ENCODE measurements at places on chromosomes 3 and 15.

DNA sequence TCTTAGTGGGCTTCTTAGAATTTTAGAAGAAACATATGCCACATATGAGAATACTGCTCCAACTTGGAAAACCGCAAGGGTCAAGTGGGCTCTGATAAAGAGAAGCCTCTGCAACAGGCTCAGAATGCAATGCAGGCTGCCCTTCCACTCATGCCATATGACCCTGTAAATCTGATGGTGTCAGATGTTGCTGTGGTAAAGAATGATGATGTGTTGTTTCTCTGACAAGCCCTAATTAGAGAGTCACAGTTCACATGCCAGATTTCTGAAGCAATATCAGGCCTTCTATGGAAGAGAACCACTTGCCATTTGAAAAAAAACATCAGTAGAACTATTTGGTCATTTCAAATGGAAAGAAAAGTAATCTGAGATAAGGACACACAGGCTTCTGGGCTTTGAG is 749.6 kb downstream of the AGBL1 start:
- no peak for DNase-seq

- peak; percentile 19 for DNase-seq
These were observed 86.2 kb upstream of the FRMD4B start for GRCh38 chr3:69472093-69472492.

DNA sequence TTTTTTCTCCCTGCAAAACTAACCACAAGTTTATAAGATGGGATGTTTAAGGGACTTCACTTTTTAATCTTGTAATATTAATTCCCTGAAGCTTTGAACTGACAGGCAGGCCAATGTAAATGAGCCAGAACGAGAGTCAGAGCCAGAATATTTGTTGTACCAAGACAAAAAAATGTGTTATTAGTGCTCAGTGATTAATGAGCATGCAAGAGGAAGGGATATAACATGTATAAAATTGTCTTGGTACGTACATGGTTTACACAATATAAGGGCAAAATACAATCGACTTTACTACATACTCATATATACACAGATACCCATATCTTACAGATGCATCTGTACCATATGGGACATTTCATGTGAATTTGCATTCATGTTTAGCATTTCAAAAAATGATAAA is 331.2 kb downstream of the MECOM start:
- DNase-seq: no peak

DNA sequence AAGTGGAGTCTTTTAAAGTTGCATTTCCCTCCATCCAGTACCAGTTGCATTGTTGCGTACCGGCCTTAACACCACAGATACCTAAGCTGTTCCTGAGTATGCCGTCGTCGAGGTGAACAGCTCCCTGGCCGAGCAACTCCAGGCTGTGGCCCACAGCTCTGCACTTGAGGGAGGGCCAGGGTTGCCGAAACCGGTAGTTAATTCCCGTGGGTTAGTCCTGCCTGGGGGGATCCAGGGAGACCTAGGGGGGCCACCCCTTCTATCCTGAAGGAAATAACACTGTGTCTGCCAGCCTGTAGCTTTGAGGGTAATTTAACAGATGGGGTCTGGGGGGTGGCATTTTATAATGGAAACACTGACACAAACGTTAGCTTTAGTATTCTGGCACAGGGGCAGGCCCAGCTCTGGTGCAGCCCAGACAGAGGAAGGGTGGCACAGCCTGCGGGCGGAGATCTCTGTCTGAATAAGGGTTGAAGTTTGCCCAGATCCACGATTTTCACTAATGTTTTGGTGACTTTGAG is 60.8 kb downstream of the RGMA start:
- no peak for DNase-seq

DNA sequence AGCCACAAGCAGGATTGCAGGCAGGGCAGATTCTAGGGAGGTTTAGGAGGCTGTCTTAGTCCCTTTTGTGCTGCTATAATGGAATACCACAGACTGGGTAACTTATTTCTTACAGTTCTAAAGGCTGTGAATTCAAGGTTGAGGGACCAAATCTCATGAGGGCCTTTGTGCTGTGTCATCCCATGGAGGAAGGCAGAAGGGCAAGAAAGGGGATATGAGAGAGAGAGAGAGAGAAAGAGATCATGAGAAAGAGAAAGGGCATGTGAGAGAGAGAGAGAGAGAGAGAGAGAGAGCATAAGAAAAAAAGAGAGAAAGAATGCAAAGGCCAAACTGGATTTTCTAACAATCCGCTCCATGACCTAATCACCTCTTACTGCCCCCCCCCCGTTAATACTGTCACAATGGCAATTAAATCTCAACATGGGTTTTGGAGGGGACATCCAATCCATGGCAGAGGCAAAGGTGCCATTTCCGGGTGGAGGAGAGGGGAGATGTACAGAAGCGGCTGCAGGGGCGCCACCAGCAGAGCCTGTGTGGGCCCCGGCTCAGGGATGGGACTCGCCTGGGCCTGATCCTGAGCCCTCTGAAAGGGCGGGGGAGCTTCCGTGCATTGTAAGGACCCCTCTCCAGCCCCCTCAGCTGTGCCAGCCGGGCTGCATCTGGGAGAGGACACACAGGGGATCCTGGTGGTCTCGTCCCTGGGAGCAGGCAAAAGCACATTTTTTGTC is 20.5 kb downstream of the MRPS11 start:
- no peak for DNase-seq

- no peak for DNase-seq
These were observed 41.6 kb upstream of the TMEM87A start for GRCh38 chr15:42314818-42315217.

- DNase-seq: no peak
These were observed 30.9 kb downstream of the PML start for GRCh38 chr15:74025436-74025835.

GRCh38 chr15:47744973-47745372 is 27.7 kb downstream of the SEMA6D start:
- DNase-seq: no peak

- no peak for DNase-seq
These were observed 12.7 kb upstream of the OXSR1 start for GRCh38 chr3:38152609-38153008.

DNA sequence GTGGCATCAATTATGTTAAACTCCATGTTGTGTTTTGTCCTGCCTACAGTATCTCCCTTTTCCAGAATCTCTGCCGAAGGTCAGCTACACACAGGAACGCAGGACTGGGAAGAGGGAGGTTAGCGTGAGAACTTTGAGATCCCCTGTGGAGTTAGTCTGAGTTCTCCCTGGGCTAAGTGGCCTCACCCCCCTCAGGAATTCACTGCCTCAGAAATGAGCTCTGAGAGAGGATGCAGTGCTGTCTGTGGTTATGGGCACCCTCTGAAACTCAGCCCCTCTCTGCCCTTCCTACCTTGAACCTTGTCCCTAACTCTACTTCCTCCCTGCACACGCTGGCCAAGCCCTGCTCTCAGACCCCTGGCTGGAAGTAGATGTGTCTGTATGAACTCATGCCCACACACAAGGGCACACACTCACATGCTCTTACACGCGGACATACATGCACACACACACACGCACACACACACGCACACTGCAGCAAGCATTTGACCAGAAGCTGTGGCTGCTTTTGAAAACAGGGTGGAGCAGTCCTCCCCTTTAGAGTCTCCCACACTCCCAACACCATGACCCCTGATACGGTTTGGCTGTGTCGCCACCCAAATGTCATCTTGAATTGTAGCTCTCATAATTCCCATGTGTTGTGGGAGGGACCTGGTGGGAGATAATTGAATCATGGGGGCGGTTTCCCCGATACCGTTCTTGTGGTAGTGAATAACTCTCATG is 5.3 kb upstream of the VIPR1 start:
- DNase-seq: no peak

DNA sequence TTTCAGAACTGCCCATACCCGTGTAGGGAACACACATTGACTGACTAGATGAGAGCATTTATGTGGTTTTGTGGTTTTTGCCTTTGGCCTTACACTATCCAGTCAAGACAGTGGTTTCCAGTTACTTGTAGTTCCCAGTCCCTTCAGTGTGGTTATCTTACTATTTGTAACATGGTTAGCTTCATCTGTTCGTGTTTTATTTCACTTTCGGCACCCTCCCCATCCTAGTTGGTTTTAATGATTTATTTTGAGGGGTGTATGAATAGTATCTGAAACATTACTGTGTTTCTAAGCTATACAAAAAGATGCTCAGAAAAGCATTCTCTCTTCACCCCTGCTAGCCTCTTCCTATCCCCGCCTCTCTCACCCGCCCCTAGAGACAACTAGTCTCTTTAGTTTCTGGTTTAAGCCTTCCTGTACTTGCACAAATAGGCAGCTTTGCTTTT is 14.1 kb downstream of the LYSMD4 start:
- DNase-seq: no peak

- DNase-seq: peak; percentile 75
These were observed 1.9 kb upstream of the LOXL1 start for GRCh38 chr15:73924171-73924921.

DNA sequence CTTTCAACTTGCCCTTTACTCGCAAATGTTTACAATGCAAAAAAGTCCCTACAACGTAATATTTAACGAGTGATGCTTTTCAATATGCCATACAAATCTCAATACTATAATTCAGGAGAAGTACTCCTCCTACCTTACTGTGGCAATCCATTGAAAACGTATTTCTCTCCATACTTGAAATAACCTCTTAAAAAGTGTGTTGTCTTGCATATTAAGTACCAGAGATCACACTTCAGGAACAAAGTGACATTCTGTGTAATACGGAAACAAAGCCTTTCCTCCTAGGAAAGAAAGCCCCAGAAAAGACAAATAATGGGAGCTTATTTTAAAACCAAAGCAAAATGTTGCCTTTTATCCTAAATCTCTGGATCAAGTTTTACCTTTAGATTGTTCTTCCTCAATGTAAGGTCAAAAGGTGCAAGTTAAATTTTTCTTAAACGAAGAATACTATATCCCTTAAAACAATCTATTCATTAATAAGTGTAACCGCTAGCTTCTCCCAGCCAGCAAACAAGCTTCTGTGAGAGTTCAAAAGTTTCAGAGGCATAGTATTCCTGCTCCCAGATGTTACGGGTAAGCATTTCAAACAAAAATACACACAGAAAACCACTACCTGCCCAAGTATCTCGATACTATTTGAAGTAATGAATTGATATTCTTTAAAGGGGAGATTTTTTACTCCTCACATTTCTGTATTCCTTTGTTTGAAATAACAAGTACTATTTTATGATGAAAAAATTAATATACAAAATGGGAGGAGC is 1.7 kb downstream of the TJP1 start:
- no peak for DNase-seq

DNA sequence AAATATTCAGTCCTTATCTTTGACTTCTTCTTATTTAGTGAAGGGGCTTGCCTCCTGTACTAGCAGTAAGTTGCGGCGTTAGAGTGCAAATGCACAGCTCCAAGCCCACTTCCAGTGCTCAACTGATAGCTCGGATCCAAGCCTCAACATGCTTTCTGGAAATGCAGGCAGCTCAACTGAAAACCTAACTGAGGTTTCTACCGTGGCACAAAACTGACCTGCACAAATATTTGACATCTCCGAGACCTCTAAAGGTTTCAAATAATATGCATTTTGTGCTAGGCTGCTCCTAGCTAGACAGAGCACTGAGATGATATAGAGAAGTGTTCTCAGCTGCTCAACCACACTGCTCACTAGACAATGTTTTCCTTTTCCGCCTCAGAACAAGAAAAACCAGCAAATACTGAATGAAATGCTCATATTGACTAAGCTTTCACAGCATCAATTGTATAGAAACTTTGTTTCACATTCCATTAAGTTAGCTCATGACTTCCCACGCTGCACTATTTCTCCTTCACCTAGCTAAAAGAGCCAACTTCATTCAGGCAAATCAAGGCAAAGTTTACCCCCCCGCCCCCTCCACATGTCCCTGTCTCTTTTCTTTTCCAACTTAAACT is 822 bp downstream of the ZNF385D start:
- DNase-seq: peak; percentile 78

DNA sequence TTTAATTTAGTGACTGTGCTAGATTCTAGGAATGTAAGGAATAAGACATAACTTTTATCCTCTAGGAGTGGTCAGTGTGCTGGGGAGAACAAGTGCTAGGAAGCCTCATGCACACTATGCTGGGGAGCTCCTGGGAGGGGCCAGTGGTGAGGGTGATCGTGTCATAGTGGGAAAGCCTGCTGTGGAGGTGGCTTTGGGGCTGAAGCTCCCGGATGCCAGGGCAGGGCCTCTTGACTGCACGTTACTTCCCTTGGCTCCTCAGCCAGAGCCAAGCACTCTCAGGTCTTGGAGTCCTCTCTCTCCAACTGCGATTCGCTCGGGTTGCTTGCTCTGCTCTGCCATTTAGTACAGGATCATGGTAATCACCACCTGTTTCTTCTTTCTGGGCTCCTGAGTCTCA is 33.6 kb downstream of the SQOR start:
- no peak for DNase-seq

DNA sequence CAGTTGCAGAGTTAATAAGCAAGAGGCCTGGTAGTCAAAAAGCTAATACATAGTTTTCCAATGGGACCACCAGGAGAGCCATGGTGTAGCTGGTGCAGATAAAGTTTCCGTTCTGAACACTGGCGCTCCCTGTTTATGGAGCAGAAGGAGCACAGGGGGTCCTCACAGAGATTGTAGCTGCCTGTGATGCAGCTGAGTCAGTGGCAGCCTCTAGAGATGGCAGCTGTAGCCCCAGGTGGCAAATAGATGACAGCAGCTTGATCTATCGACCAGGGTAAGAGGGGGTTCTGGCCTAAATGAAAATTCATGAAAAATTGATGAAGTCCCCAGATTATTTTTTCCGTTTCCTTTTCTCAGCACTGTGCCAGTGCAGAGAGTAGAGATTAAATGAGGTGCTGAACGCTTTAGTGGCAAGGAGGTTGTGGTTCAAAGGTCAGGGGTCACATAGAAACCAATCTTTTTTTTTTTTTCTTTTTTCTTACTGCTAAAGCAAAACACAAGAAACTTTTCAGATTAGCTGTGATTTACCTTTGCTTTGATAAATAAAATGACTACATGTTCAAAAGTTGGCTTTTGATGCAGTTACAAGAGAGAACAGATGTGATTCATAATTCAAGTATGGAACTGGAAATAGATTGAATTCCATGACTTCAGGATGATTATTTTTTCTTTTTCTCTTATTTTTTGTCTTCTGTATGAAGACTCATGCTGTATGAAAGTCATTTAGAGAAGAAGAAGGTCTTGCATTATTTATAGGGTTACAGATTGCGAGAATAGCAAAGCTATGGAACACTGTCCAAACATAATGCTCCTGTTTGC is 63.3 kb downstream of the ROBO2 start:
- DNase-seq: peak; percentile 1

- peak; percentile 100 for DNase-seq
These were observed 1016.0 kb downstream of the MCTP2 start for GRCh38 chr15:95247071-95247984.

- DNase-seq: no peak
These were observed 123.4 kb upstream of the LRRN1 start for GRCh38 chr3:3675801-3676200.
